ENCODE measurements at places on chromosomes 11 and 22.
A peak's percentile ranks its signal among the peaks of the same experiment; 100 is the strongest.

GRCh38 chr22:45456811-45457210 lies 43.3 kb downstream of the RIBC2 start:
- DNase-seq = no peak

GRCh38 chr22:21712751-21713427 lies 22.7 kb downstream of the YPEL1 start:
- peak; percentile 61 for DNase-seq

GRCh38 chr22:42307806-42308563 lies 37.5 kb upstream of the TCF20 start:
- no peak for DNase-seq

DNA sequence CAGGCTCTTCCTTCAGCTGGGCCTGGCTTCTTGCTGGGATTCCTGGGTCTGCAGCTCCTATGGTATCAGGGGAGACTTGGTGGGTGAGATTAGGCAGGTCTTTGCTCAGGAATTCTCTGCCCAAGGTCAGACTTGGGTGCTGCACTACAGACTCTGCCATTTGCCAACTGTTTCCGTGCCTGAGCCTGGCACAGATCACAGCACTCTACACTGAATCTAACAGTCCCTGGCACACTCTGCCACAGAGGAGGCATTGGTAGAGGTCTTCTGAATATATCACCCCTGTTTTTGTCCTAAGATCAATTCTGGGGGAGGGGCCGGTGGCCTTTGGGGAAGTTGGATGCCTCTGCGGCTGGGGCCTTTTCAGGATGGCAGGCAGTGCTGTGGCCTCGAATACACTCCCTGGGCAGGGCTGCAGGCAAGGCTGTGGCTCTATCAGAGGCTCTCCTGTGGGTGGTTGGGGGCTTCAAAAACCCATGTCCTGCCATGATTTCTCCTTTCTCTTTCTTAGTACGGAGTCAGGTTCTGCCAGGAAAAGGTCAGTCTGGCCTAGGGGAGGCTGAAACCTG lies 115.0 kb upstream of the NARS2 start:
- no peak for DNase-seq

DNA sequence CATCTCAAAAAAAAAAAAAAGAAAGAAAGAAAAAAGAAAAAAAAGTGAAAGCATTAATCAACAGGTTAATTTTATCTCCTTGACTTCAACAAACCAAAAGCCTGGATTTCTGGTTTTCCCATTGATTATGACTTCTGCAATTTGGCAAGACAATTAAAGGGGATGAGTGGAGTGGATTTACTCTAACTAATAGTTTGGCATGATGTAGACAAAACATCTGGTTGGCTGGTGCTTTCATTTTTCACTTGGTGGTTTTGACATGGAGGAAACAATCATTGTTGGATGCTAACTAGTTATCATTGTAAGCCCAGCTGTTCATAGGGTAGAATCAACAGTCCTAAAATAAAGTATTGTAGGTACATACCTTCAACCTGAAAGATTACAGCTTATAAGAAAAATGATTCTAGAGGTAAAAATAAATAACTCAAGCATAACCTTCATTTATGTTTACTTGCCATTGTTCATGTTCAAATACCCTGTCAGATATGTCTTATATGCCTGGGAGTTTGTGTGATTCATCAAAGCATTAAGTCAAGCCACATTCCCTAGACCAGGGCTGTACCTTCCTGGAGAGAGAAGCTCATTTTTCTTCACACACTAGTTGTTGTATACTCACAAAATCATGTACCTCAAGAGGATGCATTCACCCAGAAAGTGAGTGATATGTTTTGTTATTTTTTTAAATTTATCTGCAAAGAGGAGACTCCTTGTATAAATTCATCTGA lies 15.1 kb downstream of the FIBIN start:
- no peak for DNase-seq

- no peak for DNase-seq
Observed at GRCh38 chr11:34978236-34979191, 62.1 kb downstream of the PDHX start.

DNA sequence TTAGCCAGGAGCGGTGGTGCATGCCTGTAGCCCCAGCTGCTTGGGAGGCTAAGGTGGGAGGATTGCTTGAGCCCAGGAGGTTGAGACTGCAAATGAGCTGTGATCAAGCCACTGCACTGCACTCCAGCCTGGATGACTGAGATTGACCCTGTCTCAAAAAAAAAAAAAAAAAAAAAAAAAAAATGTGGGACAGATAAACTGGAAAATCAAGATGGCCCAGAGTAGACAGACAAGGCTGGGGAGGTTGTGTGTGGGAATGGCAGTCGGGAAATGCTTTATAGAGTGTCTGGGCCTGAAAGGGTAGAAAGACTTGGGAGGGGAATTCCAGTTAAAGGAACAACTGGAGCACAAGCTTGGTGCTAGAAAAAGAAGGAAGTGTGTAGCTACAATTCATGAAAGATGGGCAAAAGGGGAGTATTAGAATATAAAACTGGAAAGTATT lies 18.2 kb upstream of the WDR74 start:
- no peak for DNase-seq

DNA sequence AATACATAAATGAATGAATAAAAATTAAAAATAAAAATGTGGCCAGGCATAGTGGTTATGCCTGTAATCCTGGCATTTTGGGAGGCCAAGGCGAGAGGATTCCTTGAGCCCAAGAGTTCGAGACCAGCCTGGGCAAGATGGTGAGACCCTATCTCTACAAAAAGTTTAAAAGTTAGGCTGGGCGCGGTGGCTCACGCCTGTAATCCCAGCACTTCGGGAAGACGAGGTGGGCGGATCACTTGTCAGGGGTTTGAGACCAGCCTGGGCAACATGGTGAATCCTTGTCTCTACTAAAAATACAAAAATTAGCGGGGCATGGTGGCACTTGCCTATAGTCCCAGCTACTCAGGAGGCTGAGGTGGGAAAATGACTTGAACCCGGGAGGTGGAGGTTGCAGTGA lies 9.7 kb upstream of the BEST1 start:
- no peak for DNase-seq

GRCh38 chr11:120900643-120901042 lies 123.3 kb upstream of the TBCEL start:
- no peak for DNase-seq

DNA sequence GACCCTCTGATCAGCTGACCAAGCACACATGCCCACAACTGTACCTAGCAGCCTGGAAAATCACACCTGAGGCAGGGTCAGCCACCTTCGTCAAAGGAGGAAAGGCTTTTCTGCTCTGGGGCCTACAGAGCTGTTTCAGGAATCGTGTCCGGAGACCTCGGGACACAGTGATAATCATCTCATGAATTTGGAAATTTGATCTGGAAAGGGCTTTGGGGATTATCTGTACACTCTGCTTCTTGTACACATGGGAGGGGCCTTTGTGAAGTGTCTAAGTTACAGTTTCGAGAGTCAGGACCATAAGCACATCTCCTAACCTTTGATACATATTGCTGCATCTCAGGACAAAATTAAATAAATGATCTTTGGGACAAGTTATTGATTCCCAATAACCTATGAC lies 1421.2 kb upstream of the TENM4 start:
- no peak for DNase-seq

GRCh38 chr11:6843670-6844069 lies 1.8 kb upstream of the OR10A5 start:
- no peak for DNase-seq
